ENCODE measurements at places on chromosomes 6 and 20. TPM values are rescaled to one million over a fixed set of nuclear protein-coding genes. Genes with fewer than 3 reads are reported as not detected.
A peak's percentile ranks its signal among the peaks of the same experiment; 100 is the strongest.

DNA sequence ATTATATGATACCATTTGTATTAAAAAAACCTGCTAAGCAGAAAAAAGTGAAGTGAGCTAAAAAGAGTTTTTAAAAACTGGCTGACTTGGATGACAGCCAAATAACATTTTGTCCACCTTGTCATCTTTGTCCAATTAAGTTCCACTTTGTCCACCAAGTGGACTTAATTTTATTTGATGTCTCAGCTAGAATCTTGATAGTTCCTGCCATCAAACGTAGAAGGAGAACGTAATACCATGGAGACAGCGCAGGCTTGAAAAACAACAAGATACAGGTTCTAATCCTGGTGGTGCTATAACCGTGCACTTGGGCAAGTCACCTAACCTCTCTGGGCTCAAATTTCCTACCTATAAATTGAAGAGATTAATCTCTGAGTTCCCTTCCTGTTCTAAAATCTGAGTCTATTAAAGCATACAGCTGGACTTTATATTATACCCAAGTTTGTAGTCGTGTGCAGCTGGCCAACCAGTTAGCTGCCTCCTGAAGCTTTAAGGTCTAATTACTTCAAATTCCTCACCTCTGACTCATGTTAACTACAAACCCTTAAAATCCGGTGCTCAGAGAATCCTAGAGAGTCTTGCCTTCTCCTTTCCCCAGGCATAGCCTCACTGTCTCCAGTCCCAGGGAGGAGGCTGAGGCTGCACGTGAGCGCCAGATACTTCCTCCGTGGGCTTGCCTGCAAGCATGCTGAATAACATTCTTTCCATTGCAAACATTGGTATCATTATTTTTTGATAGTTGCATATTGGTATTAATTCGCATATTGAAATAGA, 16.8 kb downstream of the TMEM244 start:
- DNase-seq, result no peak

GRCh38 chr20:32033316-32033715, 18.7 kb upstream of the HCK start:
- DNase-seq, result no peak

DNA sequence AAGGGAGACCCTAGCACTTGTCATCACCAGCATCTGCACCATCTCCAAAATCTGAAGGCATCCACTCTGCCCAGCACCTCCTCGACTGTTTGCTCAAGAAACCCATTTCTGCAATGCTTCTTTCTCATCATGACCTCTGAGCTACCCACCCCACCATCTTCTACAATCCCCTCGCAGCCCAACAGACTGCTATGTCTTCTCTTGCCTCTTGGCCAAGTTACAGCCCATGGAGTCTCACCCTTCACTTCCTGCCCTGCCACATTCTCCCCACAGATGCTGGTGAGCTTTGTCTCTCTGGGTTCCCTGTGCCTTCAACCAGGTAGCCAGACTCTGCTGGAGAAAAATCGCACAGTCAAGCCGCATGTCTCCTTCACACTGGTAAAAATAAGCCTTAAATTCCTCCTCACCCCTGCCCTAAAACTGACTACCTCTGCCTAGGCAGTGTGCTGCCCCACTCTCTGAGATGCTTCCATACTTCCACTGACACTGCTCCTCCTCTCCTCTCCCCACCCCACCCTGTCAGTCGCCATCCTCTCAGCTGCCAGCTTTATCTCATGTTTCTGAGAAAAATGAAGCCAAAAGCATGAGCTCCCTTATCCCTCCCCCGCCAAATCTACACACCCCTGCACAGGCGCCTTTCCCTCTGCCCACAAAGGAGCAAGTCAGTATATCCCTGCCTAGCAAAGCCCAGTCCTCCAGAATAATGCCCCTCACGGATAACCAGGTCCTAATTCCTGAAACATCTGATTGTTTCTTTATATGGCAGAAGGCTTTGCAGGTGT, 2.3 kb upstream of the TXNDC5 start:
- DNase-seq, result no peak

DNA sequence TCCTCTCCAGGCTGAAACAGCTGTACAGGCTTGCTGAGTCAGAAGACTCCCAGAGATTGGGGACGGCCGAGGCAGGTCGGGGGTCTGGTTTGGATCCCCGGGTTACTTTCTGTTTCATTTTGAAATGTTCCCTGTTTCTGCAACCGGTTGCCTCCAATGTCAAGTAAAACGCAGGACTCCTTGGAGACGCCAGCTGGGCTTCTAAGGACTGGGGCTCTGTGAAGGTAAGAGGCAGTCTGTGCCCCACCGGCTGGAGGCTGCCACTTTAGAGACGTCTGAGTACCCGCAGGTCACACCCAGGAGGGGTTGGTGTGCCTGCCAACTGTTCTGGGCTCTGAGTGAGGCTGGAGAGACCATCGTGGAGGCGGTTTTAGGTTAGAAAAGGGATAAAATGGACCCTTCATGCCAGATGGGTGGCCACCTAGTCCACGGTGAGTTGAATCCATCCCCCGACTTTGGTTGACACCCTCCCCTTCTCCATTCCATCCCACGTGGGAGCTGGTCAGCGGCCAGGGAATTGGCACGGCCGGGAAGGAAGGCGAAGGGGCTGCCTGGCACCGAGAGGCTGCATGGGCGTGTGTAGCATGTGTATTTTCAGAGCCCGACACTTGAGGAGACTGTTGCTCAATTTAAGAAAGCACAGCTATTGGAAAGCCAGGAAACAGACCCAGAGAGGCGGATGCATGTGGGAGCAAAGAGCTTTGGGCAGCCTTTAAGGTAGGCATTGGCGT, 240.9 kb downstream of the PHACTR1 start:
- DNase-seq, result peak; percentile 85

GRCh38 chr6:52081237-52081636, 6.2 kb downstream of the PKHD1 start:
- no peak for DNase-seq

DNA sequence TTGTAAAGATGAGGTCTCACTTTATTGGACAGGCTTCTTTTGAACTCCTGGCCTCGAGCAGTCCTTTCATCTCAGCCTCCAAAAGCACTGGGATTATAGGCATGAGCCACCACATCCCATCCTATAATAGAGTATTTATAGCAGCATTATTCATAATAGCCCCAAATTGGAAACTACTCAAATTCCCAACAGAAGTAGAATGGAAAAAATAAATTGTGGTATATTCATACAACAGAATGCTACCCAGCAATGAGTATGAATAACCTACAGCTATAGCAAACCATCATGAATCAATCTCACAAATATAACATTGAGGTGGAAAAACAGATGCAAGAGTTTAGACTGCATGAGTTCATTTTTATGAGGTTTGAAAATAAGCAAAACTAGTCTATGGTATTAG, 84.8 kb upstream of the BTBD3 start:
- no peak for DNase-seq

DNA sequence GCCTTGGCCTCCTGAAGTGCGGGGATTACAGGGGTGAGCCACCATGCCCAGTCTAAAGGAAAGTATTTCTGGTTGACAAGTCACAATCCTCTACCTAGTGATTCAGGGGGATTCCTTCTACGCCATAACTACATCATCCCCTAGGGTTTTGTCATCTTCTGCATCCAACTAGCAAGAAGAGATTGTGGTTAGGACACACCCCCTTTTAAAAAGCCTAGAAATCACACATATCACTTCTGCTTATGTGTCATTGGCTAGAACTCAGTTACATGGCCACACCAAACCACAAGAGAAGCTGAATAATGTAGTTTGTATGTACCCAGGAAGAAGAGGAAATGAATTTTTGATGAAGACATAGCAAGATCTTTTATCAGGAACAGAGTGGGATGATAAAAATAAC, 14.7 kb upstream of the CHD6 start:
- no peak for DNase-seq

DNA sequence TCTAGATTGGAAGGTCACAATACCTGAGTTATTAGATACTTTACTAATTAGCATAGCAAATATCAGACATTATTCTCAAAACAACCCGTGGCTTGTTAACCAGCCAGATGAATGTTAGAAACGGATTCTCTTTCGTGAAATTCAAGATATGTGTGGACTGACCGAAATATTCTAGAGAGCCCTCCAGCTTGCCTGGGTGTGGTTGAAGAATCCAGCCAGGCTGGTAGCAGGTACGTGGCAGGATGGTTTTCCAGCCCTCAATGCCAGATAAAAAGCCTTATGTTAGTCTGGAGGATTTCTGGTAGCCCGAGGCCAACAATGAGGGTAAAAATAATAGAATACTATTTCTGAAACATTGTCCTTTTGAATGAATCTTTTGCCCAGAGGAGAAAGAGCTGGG, 19.3 kb downstream of the ECT2L start:
- DNase-seq, result no peak

DNA sequence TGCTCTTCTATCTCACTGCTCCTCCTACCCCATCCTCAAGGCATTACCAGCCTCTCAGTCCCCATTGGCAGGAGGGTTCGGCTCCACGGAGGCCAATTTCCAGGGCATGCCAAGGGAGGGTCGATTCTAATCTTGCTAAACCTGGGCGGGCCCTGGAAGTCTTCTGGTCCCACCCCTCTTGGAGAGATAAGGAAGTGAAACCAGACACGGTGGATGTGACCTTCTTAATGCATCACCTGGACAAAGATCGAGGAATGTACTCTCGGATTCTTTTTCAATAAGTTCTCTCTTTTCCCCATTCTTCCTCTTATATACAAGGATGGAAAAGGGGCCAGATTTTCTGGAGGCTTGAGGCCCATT, 112.2 kb upstream of the ARMC2 start:
- no peak for DNase-seq

GRCh38 chr20:57160985-57161384, 105.5 kb downstream of the BMP7 start:
- DNase-seq, result no peak

- DNase-seq, result no peak
Observed at GRCh38 chr6:131946404-131946991, 4.7 kb downstream of the CCN2 start.

DNA sequence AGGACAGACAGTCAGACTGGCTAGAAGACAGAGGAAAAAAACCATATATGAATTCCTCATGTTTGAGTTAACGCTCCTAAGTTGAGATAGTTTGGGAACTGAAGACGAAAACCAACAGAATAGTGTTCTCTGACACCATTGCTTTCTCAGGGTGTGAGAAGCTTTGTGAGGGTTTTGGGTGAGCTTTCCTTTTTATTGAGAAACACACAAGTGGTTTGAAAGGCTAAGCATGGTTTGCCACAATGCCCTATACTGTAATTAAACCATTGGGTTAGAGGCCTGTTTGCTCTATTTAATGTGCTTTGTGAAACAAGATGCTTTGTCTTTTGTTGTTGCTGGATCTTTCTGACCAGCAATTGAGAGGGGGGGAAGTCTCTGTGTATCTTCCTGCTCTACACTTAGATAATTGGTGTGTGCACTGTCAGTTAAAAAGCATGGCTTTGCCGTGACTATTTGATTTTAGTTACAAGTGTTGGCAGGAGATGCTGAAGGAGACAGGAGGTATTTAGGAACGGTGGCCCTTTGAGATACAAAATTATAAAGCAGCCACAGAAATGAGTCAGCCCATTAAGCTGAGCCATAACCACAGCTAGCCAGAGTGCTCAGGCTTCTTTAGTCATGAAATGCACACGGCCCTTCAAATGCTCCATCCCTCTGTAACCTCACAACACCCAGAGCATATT, 273.0 kb upstream of the PREP start:
- no peak for DNase-seq

GRCh38 chr6:72861935-72862432, 240.1 kb downstream of the KCNQ5 start:
- DNase-seq, result no peak

DNA sequence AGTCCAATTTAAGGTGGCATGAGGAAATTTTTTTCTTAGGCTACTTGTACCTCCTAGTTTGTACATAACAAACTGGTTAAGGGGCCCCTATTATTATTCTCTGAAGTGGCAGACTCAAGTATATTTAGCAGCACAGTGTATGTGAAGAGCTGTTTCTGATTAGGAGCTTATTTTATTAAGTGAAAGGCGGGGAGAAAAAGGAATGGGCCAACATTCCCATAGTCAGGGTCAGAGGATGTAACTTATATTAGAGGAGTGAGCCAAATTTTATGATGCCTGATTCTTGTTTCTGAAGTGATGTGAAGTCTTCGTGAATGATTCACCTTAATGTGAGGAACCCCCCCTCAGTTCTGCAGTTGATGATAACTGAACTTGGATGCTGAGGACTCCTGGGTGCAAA, 2.8 kb downstream of the HECA start:
- no peak for DNase-seq

GRCh38 chr20:23564927-23565326, 3.4 kb downstream of the CST9L start:
- no peak for DNase-seq

GRCh38 chr6:5103250-5103649, 18.1 kb downstream of the PPP1R3G start:
- no peak for DNase-seq

DNA sequence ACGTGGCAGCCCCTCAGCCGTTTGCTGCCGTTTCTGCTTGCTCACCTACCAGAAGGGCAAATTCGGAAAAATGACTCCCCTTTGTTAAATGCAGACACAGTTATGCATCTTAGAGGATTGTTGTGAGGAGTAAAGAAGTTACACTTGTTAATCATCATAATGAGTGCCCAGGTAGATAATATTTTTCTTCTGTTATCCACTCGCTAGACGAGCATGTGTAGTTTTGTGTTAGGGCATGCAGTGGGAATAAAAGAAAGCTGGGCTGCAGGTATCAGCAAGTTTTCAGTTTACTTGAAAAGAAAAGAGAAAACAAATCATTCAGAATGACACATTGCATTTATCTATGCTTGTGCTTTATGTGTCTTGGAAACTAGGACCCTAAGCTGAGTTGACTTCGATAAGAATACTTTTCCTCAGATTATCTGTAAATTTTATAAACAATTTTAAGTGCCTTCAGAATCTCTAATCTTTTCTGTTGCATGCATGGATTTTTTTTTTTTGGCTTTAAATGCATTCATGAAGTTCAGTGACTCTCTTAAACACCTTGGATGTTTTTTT, 365.3 kb downstream of the QKI start:
- no peak for DNase-seq

DNA sequence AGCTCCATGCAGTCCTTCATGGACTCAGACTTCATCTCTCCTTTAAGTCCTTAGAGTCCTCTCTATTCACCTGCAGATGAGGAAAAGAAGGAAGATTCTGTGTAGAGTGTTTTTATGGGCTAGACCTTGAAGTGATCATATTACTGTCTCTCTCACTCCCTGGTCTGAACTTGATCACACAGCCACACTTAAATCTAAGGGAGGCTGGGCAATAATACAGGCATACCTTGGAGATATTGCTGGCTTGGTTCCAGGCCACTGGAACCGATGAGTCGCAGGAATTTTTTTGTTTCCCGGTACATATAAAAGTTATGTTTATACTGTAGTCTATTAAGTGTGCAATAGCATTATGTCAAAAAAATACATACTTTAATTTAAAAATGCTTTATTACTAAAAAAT, 59.2 kb upstream of the FOXO3 start:
- DNase-seq, result no peak

- DNase-seq, result no peak
Observed at GRCh38 chr6:39706819-39707335, 18.3 kb downstream of the KIF6 start.

CENPW gene
- 0.48 TPM for total RNA-seq

DLL1 gene
- total RNA-seq, result 18.6 TPM

C6orf163 gene
- total RNA-seq, result 1.6 TPM

FAM83D gene
- total RNA-seq, result 0.35 TPM

LBP gene
- not detected for total RNA-seq

RBM24 gene
- 187 TPM for total RNA-seq

SPATS1 gene
- total RNA-seq, result not detected

TRAM2 gene
- 11.0 TPM for total RNA-seq

C20orf141 gene
- not detected for total RNA-seq

RIPOR3 gene
- total RNA-seq, result 8.1 TPM

CLPSL1 gene
- not detected for total RNA-seq

Measured in Right ventricle myocardium superior (tissue), 1 donor.